ENCODE measurements at places on chromosomes 2 and 18.

- DNase-seq, result no peak
These were observed 34.5 kb downstream of the COL3A1 start for GRCh38 chr2:189008555-189009262.

GRCh38 chr2:127356531-127356930, 31.2 kb downstream of the MAP3K2 start:
- DNase-seq, result no peak

DNA sequence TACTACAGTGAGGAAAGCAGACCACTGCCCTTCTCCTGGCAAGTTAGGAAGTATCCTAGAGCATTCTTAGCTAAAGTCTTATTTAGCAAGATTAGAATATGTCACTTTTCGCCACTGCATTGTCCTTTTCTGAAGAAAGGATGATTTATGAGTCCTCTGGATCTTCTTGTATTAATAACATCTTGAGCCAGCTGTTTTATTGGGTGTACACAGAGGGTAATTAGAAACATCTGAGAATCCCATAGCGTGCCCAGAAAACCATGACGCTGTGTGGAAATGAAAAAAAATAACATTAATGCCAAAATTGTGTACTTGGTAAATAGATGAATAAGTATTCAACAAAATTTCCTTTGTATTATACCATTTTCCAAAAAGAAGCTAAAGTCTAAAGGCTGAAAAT, 198.7 kb downstream of the LTBP1 start:
- no peak for DNase-seq

DNA sequence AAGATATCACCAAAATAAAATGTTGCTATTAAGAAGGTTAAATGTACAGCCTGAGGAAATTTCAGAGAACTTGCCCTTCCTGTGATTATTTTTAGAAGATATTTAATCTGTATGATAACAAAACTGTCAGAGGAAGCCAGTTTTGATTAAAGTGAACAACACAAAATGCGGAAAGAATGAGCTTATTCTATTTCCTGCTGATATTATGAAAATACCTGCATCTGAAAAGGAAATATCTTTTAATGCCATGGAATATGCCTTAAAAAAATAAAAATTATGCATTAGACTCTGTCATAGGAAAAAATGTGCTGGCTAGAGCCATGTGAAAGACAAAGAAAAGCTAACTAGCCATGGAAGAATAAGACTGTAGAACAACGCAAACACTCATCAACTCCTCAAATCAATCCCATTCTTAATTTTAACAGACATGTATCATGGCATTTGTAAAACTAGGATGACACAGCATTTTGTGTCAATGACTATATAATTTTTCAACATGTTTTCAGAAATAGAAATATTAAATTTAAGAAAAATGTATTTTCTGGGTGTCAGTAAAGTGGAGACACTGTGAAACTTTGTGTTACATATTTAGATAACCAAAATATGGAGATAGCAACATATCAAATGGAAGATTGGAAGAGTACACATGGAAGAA, 1768.2 kb downstream of the SUCLG1 start:
- no peak for DNase-seq

DNA sequence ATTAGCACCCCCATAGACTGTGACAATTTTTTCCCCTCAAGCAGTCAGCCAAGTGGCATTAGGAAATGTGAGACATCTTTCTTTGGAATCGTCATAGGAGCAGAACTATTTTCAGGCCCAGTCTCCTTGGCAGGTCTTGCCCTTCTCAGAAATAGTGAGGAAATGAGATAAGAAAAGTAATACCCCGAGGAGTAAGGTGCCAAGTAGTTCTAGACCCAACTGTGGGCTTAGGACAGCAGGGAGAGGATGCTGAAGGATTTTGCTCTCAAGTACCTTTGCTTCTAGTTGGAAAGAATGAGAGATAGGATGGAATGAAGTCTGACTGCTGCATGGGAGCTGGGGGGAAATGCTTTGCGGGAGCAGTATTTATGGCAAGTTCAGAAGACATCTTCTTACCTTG, 31.8 kb downstream of the PRKCE start:
- DNase-seq, result no peak

DNA sequence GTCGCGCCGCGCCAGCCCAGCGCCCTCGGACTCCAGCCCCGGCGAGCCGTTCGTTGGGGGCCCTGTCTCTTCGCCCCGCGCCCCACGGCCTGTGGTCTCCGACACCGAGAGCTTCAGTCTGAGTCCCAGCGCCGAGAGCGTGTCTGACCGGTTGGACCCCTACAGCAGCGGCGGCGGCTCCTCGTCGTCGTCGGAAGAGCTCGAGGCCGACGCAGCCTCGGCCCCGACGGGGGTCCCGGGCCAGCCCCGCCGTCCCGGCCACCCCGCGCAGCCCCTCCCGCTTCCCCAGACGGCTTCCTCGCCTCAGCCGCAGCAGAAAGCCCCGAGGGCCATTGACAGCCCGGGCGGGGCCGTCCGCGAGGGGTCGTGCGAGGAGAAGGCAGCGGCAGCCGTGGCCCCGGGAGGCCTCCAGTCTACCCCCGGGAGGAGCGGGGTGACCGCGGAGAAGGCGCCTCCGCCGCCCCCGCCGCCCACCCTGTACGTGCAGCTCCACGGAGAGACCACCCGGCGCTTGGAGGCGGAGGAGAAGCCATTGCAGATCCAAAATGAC, 1.4 kb downstream of the PHLPP1 start:
- DNase-seq, result peak; percentile 54

DNA sequence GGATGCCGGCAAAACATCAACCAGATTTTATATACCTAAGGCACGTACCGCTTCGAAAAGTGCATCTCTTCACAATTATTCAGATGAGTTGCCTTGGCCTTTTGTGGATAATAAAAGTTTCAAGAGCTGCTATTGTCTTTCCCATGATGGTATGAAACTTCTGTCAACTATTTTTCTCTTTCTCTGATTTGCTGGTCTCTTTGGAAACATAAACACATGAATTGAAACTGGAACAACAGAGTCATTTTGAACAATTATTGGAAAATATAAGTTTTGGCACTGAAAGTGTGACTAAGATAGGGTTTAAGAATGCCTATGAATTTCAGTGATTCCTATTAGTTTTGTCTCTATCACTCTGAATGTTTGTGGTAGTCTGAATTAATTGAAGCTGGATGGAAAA, 109.9 kb downstream of the DPP4 start:
- no peak for DNase-seq

DNA sequence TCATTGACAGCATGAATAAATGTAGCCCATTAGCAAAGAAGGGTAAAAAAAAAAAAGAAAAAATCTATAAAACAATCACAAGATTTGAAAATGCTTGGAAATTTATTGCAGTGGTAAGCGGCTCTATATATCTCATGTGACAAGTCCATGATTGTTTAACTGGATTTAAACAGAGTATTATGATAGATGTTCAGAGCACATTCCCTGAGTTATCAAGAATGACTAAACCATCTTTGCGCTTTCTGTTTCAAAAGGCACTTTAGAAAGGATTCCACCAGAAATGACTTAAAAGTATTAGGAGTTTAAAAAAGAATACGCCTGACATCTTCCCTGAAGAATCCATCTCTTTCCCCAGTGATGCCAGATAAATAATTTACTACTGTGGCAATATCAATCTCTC, 409.5 kb upstream of the UBE2E3 start:
- no peak for DNase-seq

DNA sequence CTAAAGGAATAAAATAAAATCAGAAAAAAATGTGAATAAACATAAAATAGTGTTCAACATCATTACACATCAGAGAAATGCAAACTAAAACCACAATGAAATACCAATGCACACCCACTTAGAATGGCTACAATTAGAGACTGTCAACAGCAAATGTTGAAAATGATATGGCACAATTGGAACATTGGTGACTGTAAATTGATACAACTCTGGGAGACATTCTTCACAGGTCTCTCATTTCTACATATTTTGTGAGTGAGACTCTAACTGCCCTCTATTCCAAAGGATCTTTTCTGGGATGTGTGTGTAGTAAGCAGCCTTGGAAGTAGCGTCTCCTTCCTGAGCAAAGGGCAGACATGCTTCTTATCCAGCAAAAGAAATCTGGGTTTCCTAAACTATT, 323.0 kb downstream of the FBXO15 start:
- DNase-seq, result no peak

DNA sequence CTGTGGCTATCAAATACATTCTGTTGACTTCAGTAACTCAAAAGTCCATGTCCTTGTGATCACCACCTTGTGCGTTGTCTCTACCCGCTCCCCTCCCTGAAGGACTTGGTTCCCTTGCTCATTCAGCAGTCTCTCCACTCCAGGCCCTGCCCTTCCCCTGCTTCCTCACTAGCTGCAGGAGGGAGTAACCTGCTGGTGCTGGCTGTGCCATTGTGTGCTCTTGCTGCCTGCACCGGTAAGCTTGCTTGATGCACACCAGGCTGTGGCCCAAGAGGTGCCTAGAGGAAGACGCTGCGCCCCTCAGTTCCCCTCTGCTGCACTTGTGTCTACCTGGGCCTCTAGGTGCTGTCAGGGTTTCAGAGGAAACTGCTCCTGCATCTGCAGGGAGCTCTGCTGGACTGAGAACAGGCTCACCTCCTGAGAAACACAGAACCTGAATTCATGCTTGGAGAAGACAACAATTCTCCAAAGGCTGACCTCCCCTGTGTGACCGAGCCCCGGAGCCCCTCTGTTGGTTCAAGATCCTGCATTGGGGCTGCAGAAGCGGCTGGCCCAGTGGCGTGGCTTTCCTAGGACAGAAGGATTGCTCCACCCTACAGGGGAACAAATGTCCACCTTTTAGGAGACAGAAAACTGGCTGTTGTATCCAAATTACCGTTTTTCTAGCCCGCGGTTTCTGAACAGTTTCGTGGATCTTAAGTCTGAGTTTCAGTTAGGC, 33.6 kb downstream of the PTPRM start:
- no peak for DNase-seq

GRCh38 chr2:122237450-122237849, 482.0 kb downstream of the TSN start:
- DNase-seq, result no peak

DNA sequence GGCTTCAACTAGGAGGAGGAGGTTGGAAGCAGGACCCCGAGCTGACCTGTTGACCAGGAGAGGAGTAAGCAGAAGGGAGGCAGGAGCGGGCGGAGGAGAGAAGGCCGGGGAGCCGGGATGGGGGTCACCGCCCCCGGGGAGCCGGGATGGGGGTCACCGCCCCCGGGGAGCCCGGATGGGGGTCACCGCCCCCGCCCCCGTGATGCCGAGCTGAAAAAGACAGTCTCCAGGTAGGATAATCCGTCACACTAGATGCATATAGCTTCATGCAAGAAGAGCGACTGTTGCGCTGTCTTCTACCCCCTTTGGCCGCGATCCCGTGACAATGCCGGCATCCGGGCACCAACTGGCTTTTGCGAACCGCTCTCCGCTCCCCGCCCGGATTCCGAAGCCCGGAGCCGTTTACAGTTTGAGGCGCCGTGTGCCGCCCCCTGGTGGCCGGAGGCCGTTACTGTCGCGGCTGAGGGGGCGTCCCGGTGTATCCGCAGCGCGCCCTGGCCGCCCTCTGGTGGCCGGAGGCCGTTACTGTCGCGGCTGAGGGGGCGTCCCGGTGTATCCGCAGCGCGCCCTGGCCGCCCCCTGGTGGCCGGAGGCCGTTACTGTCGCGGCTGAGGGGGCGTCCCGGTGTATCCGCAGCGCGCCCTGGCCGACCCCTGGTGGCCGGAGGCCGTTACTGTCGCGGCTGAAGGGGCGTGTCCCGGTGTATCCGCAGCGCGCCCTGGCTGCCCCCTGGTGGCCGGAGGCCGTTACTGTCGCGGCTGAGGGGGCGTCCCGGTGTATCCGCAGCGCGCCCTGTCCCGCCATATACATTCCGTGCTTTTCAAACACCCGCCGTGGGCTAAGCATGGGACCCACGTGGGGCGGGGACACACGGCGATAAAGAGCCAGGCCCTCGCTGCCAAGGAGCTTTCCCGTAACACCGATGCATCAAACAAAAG, 89.6 kb downstream of the ACTR3 start:
- DNase-seq, result peak; percentile 49

Measured in GM12892 (cell line).